Right forelimb (tissue), 1 donor: ENCODE measurements at places on chromosomes 2 and 18.

DNA sequence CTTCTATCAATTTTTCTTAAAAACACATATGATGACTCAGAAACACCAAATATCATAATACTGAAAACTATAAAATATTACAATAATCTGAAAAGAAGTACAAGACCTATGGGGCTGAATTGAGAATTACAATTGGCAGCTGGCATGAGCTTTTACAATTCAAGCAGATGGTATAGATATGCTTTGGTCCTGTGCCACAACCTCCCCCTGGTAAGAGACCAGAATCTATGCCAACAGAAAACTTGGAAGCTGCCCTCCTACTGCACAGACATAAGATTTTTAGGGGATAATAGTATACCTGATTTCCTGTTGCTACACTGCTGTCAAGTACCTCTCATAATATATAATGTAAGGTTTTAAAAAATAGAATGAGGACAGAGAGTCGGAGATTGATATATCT, 46.8 kb upstream of the CDH7 start:
- no peak for DNase-seq

- peak; percentile 56 for DNase-seq
These were observed 111.5 kb upstream of the SH3BP4 start for GRCh38 chr2:234840336-234840735.

GRCh38 chr2:213015387-213016165, 135.8 kb downstream of the IKZF2 start:
- DNase-seq: no peak

GRCh38 chr18:34595690-34596089, 114.4 kb upstream of the DTNA start:
- no peak for DNase-seq

DNA sequence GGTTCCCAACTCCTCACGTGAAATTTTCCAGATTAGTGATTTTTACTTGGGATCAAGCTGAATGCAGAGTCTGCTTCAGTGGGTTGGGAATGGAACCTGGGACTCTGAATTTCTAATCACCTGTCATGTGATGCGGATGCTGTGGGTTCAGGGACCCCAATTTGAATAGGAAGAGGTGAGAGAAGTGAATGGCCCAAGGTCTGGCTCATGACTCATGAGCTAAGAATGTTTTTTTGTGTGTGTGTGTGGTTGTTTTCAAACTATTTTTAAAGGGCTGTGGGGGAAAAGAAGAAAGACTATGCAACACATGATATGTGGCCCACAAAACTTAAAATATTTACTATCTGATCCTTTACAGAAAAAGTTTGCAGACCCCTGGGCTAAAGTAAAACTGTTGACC, 108.5 kb upstream of the CYRIA start:
- no peak for DNase-seq

GRCh38 chr2:236317938-236318396, 53.8 kb upstream of the ASB18 start:
- no peak for DNase-seq

DNA sequence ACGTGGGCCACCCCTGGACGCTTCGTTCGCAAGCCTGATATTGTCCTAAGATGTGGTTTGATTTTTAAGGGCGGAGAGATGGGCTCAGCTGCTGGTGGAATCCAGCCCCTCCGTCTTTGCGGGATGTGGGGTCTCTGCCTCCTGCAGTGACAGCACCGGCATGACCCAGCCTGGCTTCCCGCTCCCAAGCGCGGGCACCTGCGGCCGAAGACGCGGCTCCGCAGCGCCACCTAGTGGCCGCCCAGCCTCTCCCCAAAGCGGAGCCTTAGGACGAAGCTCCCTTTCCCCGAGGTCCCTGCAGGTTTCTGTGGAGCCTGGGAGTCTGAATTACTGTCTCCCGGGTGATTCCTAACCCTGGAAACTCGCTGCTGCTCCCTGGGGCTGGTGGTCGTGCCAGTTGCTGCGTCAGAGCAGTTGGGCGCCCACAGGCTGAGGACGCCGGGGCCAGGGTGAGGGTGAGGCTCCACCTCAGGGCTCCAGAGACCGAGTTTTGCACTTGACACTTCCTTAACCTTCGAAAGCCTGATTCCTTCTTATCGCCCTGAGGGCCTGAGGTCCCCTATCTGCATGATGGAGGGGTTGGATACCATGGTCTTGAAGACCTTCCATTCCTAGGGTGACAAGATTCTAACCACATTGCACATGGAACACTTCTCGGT, 137.5 kb downstream of the TPO start:
- DNase-seq: peak; percentile 75

DNA sequence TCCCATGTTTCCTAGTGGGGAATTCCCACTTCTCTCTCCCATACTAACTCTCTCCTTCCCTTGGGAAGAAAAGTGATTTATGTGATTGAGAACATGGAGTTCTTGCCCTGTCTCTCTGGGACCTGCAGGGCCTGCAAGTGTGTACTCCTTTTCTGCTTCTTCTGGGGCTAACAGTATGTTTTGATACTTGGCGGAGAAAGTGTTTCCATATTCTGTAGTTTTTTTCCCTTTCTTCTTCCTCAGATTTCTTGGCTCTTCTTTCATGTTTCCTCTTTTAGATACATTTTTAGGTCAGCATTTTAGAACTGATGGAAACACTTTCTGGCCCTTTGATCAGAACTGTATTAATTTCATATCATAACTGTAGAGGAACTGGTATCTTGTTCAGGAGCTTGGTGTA, 352.2 kb downstream of the DLGAP1 start:
- DNase-seq: no peak

DNA sequence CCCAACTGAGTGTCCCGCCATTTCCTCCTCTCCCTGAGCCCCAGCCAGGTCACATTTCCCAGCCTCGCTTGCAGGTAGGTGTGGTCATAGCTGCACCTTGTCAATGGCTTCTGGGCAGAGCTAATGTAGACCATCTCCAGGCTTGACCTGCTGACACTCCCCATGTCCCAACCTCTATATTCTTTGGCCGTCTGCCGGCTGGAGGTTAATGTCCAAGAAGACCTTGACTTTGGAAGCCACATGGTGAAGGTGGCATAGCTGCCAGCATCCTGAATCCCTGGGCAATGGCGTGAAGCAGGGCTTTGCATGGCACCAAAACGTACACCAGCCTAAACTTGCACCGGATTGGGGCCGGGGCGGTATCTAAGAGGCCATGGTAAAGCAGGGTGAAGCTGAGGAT, 88.3 kb downstream of the SPP2 start:
- no peak for DNase-seq

GRCh38 chr2:127121776-127122176, 14.8 kb upstream of the BIN1 start:
- peak; percentile 86 for DNase-seq

DNA sequence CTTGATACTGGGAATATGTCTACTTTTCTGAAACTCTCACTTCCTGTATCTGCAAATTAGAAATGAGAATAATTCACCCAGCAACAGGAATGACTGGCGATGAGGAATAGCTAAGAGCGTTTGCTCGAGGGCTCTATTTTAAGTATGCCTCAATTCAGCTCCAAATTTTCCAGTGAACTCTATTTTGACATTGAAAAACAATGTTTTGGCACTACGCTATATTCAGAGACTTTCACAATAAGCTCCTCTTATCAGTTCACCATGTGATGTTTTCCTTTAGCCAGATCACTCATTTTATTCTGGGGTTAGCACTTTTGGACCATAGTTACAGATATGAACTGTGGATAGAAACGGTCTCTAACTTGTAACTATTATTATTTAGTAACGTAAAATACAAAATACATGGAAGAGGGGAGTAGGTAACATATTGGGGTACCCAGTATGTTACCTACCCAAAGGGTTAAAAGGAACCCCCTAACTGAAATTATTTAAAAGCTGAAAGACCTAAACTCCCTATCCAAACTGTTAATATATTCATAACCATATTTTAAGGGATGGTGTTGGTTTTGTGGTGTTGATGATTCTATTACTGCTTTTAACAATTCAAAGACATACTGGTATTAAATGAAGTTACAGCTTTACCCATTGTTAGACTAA, 28.1 kb downstream of the SLC40A1 start:
- DNase-seq: no peak

DNA sequence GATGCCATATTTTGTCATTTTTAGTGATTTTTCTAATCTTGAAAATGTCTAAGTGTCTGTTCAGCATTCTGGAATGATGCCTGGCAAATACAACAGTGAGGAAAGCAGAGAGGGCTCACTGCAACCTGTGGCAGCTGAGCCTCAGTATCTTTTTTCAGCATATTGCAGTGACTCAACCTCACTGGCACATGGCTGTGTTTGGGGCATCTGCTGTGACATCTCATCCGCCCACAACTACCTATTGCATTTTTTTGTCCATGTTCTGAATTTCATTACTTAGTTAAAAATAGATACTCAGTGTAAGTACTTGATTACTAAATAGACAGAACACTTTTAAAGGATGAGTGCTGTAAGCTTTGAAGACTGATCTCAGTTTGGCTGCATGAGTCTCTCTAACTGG, 10.7 kb downstream of the BABAM2 start:
- DNase-seq: no peak

- DNase-seq: no peak
These were observed 13.5 kb downstream of the SNED1 start for GRCh38 chr2:241011751-241012510.

DNA sequence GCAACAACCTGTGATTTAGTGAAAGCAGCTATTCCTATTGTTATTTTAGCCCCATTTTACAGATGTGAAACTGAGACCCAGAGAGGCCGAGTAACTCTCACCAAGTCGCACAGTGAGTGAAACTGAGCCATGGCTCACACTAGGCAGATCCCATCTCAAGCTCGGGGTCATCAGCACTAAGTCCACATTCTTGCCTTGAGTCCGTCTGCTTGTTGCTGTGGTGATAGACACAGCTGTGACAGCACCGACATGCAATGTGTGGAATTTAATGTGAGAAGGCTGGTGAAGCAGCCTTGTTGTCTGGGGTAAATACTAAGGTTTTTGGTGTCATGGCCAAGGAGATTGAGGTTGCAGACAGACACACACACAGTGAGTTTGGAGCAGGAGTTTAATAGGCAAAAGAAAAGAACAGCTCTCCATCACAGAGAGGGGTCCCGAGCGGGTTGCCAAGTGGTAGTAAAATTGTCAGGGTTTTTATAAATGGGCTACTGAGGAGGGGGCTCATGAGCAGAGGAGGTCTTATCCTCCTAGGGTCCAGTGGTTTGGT, 40.2 kb upstream of the GMCL1 start:
- no peak for DNase-seq

DNA sequence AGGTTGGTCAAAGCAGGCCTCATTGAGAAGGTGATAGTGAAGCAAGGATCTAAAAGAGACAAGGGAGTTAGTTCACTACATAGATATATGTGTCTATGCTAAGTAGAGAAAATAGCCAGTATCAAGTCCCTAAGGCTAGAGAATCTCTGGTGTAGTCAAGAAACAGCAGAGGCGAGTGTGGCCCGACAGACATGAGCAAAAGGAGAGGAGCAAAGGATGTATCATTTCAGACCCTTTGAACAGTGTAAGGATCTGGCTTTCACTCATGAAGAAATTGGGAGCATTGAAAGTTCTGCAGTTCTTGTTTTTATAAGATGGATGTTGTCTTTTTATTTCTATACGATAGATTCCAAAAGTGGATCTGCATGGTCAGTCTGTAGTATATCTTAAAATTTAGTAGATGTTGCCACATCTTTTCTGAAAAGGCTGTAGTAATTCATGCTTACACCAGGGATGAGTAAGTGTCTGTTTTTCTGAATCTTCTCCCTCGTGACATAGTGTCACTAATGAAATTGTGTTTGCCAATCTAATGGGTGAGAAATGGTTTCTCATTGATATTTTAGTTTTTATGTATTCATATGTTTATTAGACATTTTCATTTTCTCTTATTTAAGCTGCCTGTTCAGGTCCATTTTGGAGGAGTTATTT, 18.8 kb downstream of the SP100 start:
- DNase-seq: no peak

GRCh38 chr18:56120782-56121181, 517.6 kb downstream of the TXNL1 start:
- no peak for DNase-seq

DNA sequence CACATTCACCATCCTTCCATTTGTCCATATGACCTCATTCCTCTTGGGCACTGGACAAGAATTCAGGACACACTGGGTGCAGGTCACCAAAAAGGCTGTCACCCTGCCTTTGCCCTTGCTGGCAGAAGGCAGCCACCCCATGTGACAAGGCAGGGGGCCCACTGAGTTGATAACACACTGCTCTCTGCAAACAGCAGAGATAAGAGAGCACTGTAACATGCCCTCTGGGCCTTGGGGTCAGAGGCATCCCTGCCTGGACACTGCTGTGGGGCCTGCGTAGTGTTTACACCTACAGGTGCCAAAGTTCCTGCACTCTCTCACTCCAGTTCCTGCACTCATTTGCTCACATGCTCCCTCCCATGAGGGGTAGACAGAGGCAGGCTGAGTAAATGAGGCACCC, 344.7 kb upstream of the TCF4 start:
- DNase-seq: no peak

DNA sequence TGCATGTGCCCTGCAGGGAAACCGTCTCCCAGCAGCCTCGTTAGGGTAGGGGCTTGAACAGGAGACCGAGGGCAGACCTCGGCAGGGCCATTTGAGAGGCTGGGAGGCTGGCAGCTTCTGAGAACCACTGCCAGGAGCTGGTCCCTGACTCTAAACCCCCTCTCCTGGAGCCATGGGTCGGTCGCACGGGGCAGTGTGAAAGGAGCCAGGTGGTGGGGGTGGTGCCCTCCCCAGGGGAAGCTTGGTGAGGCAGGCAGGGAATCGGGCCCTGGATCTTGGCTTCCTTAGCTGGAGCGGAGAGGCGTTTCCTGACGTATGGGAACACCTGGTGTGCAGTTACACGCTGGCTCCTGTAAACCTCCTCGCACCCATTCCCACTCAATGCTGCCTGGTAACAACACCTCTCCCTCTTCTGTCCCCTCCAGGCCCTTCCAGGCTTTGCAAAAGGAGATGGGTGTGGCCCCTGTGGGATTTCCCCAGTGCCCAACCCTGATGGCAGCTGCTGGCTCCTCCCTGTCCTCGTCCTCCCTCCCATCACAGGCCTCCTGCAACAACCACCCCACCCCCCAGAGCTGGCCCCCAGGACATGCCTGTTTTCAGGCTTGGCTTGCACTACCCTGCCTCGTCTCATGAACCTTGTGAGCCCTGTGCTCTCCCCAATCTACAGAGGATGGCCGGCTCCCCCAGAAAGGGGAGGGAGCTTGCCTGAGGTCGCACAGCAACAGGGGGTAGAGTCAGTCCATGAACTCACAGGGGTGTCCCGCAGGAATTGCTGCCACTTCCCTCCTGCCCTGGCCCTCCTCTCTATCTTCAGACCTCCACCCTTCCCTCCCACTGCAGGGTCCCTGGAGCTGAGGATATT, 24.4 kb downstream of the ADRA2B start:
- DNase-seq: no peak

GRCh38 chr18:62118328-62118727, 68.5 kb downstream of the PIGN start:
- DNase-seq: no peak

DNA sequence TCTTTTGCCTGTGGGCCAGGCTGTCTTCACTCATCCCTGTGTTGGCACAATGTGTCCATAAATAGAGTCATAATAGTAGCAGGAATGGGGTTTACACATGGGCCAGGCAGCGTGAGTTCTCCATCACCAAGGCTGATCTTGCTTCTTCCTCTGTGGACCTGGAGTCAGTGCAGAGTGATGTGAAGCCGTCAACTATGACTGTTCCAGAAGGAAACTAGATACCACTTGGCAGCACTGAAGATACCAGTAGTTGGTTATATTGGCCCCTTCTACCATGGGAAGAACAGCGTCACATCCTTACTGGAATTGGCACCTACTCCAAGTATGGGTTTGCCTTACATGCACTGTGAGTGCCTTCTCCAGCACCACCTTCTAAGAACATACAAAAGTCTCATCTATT, 30.2 kb downstream of the COPS8 start:
- DNase-seq: no peak
